Activated gamma-delta T cell treated with Interleukin-2 at 50 U/mL for 16 hours (primary cell): ENCODE measurements at places on chromosomes 1 and 21.

DNA sequence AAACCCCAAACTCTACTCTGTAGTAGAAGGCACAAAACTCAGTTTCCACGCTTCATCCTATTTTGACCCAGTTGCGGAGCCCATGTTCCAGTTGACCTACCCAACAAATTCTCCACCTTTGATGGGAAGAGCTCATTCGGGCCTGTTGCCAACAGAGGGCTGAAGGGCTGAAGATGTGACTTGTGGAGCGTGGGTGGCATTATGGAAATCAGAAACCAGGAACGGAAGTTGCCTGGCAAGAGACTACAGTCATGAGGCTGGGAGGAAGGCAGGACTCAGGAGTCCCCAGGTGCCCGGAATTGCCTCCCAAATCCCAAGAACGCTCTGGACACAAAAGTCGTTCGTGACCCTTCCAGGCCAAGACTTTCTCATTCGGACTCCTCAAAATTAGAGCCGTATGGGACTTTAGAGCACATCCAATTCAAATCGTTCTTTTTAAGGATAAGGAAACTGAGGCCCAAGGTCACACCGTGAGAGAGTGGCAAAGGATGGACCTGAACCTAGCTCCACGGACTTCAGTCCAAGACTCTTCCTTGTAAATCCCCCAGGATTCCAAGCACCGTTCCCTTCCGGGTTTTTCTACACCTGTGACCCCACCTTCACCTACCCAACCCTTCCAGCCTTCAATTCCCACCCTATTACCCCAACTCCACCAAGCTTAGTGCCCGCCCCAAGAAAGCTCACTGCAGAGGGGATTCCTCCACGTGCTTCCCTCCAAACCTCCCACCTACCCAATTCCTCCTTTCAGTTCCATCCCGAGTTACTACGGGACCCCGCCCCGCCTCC, 739 bp downstream of the SMG5 start:
- DNase-seq: no peak

DNA sequence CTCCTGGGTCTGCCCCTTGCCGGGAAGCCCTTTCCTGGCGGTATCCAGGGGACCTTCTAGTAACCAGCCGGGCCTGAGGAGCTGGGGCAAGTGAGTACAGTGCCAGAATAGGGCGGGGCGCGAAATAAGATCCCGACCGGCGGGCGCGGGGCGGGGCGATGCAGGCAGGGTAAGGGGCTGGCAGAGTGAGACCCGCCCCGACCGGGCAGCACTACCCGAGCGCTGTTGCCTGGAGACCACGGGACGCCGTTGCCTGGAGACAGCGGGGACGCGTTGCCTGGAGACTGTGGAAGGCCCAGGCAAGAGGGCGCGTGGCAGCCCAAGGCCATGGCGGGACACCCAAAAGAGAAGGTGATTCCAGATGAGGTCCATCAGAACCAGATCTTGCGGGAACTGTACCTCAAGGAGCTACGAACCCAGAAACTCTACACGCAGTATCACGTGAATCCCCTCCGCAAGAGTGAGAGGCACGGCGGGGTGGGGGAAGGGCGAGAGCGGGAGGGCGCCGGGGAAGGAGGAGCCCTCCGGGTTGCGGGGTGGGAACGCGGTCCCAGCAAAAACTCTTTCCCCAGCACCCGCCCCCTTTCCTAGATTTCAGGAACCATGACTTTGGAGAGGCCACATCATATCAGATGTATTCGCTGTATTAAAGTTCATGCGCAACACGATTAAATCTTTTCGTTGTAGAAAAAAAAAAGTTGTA, 24.3 kb downstream of the EBNA1BP2 start:
- DNase-seq: peak; percentile 7

DNA sequence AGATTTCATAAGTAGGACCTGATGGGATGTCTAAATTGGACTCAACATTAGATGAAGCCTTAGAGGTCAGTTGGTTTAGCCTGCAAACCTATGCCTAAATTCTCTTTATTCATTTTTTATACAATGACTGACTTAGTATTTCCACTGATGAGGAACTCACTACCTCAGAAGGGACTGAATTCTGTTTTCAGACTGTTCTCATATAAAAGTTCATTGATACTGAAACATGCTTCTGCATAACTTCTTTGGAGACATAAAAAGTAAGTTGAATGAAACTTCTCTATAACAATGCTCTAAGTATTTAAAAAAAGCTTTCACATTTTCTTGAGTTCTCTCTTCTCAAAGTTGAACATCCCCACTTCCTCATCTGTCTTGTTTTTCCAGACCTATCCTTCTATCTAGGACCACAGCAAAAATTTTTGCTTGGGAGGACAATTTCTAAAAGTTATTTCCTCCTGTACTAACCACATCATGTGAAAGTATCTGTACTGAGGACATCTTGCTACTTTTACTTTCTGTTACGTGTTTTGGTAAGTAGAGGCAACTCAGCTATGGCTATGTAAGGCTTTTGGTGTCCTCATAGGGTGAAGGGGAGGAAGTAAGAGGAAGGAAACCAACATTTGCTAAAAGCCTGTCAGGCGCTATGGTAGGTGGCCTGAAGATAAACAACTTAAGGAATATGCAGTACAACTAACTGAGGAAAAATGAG, 64.1 kb downstream of the USP24 start:
- DNase-seq: no peak

DNA sequence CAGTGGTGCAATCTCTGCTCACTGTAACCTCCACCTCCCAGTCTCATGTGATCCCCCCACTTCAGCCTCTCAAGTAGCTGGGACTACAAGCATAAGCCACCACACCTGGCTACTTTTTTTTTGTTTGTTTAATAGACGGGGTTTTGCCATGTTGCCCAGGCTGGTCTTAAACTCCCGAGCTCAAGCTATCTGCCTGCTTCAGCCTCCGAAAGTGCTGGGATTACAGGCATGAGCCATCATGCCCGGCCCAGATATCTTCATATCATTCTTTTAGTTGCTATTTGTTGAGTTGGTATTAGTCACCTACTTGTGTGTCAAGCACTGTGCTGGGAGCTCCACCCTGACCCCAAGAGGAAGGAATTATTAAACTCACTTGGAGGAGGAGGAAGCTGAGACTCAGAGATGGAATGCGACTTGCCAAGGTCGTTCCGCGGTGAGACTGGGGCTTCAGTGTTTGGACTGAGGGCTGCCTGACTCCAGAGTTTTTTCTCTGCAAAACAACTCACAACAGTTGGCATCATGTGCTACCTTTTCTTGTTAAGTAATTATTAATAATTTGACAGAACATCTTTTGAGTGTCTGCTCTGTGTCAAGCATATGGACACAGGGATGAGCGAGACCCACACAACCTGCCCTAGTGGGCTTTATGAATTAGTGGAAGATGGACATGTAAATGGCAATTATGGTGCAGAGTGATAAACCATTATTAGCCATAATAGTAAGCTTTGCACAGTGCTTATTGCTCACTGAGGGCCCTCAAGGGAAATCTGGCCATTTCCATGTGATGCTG, 132.0 kb downstream of the FOXD2 start:
- DNase-seq: no peak

DNA sequence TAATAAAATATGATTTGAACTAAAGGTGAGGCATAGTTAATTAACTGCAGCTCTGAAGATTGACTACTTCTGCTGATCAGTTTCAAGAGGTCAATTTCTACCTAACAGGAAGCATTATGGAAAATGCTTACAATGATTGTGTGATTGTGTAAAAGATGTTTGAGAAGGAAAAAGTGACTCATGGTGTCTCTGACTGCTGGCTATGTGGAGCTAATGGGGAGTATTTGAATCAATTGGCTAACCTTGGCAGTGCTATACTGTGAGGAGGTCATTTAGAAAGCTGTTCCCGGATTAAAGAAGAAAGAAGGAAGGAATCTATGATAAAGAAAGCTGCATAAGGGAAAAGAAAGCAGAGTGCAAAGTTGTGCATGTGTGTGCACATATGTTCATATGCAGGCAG, 376.5 kb downstream of the ADGRL2 start:
- no peak for DNase-seq

DNA sequence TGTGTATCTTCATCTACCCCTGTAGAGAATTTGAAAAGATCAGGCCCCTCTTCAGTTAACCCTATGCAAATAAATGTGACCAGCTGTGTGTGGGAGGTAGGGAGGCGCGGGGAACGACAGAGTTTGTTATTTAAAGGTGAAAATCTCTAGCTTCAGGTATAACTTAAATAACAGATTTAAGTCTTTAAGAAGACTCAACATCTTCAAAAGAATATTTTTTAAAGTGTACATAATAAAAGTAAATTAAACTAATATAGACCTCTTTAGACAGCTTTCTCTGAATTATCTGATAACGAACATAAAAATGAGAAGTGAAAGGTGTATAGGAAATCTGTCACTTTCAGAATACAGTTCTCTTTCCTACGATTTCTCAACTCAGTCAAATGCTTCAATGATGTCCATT, 16.0 kb downstream of the ANGPTL3 start:
- no peak for DNase-seq

DNA sequence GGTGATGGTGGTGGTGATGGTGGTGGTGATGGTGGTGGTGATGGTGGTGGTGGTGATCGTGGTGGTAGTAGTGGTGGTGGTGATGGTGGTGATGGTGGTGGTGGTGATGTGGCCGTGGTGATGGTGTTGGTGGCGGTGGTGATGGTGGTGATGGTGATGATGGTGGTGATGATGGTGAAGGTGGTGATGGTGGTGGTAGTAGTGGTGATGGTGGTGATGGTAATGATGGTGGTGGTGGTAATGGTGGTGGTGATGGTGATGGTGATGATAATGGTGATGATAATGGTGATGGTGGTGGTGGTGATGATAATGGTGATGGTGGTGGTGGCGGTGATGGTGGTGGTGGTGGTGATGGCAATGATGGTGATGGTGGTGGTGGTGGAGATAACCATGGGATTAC, 6.8 kb upstream of the COL6A2 start:
- no peak for DNase-seq

- no peak for DNase-seq
Observed at GRCh38 chr1:98903261-98903660, 101.4 kb downstream of the PLPPR5 start.

- DNase-seq: no peak
Observed at GRCh38 chr1:165795894-165796293, 27.2 kb upstream of the TMCO1 start.

GRCh38 chr1:184753608-184754475, 816 bp downstream of the EDEM3 start:
- DNase-seq: peak; percentile 41

DNA sequence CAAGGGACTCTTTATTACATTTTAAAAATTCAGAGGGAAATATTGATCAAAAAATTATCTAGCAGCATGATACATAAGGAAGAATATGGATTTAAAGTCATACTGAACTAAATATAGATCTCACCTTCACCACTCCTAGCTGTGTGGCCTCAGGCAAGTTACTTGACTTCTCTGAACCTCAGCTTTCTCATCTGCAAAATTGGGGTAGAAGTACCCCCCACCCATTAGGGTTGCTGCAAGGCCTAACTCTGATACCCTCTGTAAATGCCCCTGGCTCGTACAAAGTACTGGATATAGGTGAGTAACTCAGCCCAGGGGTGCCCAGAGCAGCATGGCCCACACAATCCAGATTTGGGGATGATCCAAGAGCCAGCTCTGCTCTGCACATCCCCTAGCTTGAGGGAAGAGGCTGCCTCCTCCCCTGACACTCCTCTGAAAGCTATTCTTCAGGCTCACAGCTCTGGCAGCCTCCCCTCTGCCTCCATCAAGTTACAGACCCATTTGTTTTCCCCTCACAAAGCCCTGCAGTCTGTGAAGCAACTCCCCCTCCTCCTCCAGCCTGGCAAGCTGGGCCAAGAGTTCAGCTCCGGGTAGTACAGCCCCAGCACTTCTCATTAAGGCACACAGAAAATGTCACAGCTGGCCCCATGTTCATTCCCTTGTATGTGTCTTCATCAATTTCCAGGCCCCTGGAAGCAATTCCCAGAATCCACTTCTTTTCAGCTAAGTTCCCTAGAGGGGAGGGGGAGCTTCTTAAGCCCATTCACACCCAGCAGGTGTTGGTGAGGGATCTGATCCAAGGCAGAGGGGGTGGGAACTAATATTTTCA, 143.7 kb downstream of the PLPP3 start:
- DNase-seq: no peak

GRCh38 chr21:26072666-26073615, 97.6 kb downstream of the APP start:
- DNase-seq: no peak

GRCh38 chr1:85889870-85890269, 181.6 kb upstream of the ZNHIT6 start:
- no peak for DNase-seq

GRCh38 chr1:6056572-6056948, 10.9 kb downstream of the KCNAB2 start:
- DNase-seq: no peak

DNA sequence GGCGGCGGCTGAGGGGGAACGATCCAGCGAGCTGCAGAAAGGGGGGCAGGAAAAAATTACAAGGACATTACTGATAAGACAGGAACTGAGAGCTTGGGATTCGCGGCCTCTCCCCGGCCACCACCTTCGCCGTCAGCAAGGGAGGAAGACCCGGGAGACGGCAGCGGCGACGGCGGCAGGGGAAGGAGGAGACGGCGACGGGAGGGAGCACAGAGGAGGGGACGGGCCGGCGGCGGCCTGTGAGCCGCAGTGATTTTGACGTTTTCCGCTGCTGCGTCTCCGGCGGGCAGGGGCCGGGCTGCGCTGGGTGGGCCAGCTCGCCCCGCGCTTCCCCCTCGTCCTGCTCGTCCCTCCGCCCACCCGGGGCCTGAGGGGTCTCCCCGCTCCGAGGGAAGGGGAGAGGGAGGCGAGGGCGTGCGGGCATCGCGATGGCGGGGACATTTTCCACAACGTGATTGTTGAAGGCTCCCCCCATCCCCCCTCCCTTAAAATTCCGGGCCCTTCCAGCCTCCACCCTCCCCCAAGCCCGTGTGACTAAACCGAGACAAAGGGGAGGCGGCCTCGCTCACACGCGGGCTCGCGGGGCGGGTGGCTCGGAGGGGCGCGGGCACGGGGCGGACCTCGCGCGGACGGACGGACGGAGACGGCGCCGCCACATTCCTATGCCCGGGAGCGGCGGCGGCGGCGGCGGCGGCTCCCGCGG, 407 bp downstream of the CAMSAP2 start:
- DNase-seq: peak; percentile 22

DNA sequence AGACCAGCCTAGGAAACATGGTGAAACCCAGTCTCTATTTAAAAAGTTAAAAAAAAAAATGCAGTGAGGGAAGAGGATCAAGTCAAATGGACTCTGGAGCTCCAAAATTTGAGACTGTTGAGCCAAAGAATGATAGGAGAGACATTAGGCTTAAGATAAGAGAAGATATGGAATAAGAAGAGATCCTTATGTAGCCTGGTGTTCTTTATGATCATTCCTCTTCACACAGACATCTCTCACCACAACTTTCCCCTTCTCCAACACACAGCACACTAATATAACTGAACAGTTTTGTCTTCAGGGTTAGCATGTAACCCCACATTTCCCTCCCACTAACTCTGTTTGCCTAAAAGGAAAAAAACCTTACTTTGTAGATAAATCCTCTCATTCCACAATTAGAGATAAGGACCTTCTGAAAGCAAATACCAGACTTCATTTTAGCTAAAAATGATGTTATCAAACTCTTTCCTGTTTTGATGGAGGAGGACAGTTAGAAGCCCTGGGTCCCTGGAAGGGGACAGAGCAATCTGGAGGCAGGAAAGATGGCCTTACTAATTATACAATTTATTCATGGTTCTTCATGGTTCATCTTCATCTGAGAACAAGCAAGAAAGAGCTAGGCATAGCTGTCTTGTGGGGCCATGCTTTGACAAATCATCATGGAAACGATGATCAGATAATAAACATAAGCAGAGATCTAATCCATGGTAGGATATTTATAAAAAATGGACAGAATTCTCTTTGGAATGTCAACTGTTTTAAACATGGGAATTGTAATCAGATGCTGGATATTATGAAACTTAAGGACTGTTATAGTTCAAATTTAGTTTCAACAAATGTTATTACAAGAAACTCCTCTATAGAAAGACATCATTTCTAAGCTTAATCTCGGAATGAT, 96.7 kb upstream of the S1PR1 start:
- no peak for DNase-seq
